ENCODE measurements at places on chromosomes 11 and 22.

DNA sequence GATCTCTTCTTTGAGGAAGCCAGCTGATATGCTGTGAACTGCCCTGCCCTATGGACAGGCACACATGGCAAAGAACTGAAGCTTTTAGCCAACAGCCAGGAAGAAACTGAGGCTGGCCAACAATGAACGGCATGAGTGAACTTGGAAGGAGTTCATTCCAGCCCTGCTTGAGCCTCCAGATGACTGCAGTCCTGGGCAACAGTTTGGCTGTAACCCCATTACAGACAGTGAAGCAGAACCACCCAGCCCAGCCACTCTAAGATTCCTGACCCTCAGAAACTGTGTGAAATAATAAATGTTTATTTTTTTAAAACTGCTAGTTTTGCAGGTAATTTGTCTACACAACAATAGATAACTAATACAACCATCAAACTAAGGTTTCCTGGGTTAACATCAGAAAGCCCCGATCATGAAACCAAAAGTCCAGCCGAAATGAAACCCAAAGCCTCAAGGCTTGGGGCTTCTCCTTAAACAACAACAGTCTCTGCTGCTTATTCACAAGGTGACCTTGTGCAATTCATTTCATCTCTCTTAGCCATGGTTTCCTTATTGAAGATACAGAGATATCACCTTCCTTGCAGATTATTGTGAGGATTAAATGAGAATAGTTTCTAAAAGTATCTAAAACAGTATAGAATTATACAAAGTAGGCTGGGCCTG, 31.4 kb downstream of the PAK1 start:
- DNase-seq: no peak

DNA sequence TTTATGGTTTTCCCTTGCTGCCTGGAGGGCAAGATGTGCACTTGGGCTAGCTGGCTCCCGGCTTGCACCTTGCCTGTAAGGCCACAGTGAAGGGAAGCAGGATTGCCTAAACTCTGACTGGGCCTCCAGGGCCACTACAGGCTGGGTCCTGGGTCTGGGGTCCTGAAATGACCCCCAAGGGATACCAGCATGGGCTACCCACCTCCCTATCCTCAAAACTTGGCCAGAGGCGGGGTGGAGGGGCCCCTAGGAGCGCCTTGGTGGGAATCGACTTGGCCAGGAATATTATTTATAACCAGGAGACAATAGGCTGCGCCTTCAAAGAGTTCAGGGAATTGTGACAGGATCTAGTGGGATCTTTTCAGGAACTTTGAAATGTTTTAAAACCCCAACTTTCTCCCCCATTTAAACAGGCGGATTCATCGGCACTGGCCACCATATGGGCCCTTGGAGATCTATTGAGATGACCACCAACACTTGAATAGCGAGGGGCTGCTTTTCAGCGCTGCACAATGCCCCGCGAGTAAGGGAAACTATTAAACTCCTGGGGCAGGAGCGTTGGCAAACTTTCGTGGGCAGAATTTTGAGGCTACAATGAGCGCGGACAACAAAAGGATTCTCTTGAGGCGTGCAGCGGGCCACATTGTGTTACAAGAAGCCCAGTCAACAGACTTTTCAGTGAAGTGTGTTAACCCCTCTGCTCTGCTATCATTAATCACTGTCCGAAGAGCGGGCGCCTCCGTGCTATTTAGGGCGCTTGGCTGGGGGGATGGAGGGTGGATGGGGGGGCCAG, 15.2 kb downstream of the PAX6 start:
- no peak for DNase-seq

DNA sequence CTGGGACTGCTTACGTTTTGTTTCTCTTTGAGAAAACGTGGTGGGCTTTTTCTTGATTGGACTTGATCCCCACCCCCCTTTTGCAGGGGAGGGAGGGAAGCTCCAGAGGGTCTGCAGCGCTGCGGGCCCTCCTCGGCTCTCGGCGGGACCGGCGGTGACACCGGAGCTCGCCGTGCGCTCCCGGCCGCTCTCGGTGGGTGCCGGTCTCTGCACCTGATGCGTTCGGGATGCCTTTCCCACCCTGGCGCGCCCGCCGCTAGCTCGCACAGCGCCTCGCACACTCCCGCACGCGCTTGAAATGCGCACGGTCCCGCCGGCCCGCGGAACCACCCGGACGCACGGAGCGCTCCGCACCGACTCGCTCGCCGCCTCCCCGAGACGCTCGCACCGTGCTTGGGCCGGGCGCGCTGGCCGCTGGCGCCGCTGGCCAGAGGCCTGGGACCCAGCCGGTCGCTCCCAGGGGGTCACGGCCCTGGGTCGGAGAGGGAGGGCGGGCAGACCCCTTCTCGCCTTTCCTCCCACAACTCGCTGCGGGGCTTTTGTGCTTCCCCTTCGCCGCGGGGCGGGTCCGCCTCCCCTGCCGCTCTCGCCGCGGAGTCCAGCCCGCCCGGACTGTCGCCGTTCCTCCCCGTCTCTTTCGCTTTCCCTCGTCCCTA, 1.0 kb downstream of the ZBTB16 start:
- DNase-seq: no peak

DNA sequence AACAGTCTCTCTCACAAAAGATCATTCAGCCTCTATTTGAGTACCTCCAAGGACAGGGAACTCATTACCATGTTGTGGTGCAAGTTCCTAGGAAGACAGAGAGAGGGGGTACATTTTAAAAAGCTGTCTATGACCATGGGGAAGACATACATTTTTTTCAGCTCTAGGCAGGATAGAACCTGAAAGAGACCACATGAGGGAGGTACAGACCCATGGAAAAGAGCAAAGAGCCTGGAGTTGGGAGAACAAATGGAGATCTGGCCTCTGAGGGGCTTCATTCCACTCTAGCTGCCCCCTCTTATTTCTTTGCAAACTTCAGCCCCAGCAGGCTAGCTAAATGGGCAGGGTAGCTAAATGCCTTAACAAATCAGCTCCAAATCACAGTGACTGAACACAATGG, 36.3 kb downstream of the KCNC1 start:
- DNase-seq: no peak

DNA sequence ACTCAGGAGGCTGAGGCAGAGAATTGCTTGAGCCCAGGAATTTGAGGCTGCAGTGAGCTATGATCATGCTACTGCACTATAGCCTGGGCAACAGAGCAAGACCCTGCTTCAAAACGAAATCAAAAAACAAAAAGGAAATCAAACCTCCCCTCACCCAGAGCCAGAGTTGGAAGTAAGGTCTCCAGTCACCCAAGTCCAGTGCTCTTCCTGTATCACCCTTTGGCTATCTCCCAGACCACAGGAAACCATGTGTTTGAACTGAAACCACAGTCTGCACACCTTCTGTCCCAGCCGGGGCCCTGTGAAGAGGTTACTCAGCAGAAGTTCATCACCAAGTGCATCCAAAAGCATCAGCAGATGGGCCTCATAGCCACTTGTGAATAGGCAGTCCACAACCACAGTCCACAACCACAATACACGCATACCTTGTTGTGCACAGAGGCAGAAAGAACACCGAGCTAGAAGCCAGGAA, 4.6 kb downstream of the MYH9 start:
- no peak for DNase-seq

GRCh38 chr11:96306600-96306932, 36.4 kb downstream of the MAML2 start:
- no peak for DNase-seq

- peak; percentile 47 for DNase-seq
Observed at GRCh38 chr22:39947220-39948216, 12.7 kb upstream of the TMA7B start.

DNA sequence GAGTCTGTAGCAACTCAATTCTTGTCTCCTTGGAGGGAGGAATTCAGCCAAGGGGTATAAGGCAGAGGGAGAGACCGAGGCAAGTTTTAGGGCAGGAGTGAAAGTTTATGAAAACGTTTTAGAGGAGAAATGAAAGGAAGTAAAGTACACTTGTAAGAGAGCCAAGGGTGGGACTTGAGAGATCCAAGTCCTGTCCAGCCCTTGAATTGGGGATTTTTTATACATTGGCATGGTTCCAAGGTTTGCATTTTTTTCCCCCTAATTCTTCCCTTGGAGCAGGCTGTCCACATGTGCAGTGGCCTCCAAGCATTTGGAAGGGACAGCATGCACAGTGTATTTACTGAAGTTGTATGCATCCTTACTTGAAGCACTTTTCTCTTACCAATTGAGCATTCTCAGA, 192.1 kb downstream of the LUZP2 start:
- DNase-seq: no peak

DNA sequence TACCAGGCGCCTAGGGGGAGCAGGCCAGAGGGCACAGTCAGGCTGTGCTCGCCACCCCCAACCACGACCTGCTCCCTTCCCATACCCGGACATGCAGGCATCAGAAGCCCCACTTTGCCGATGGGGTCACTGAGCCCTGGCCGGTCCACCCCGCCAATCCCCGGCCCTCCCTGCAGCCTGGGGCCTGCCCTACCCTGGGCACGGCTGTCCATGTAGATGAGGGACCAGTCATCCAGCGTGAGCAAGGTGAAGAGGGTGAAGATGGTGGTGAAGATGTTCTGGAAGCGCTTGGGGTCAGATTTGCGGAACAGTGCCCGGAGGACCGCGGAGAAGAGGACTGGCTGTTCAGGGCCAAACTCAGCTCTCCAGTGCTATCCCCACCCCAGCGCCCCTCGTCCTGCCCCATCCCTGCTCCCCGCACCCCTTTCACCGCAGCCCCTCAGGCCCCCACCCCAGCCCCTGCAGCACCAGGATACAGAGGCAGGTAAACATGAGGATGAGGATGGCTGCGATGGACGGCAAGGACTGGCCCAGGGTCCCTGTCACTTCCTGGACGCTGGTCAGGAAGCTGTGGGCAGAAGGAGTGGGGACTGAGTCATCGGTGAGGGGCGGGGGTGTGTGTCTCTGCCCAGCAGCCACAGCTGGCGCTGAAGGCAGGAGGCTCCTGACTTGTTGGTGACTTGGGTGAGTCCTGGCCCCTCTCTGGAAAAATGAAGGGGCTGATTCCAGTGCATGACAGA, 5.5 kb downstream of the CATSPER1 start:
- no peak for DNase-seq

DNA sequence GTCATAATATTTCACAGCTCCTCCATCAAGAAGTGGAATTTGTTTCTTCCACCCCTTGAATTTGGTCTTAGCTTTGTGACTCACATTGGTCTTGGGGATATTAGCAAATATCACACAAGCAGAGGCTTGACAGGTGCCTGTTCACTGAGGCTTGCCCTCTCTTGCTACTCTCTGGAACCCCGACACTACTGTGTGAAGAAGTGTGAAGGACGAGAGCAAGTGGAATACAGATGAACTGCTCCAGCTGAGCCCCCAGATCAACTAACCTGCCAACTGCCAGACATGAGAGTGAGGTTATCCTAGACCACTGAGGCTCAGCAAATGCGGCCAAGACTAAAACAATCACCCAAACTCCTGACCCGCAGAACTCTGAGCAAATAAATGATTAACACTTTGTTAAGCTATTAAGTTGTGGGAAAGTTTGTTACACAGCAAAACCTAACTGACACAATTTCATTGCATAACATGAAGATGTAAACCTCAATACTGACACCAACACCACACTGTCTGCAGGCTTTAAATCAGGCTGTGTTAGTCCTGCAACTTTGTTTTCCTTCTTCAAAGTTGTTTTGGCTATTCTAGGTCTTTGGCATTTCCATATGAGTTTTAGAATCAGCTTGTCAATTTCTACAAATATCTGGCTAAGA, 142.5 kb downstream of the APOL5 start:
- no peak for DNase-seq

DNA sequence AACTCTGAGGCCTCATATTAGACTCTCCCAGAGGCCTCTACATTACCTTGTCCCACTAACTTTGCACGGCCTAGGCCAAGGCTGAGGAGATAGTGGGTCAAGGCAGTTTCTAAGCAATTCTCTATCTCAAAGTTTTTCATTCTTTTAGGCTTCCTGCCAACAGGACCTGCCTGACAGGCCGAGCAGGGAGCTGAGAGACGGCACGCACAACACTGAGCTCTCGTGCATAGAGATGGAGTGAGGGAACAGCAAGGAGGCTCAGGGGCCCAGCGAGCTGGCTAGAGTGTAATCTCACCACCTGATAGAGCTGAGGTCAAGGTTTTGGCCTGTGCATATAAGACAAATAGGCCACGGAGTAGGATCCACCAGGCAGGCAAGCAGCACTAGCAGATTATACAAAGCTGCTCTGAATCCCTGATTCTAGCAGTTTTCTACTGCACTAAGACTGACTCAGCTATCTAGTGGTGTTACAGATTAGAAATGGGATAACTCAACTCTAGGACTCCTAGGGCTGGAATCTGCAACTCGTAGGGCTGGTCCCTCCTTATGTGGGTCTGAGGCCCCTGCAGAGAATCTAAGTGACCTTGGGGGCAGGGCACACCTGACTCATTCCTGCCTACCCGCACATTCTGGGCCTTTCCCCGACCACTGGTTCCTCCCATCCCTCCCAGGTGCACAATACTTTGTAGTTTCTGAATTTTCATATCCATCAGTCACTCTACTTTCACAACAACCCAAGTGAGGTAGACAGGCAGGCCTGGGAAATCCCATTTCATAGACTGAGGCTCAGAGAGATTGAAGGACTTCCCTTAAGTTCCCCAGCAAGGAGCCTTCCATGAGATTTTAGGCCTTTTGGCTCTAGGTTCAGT, 1.7 kb downstream of the CYB5R2 start:
- no peak for DNase-seq

- no peak for DNase-seq
Observed at GRCh38 chr11:102749101-102749722, 24.5 kb upstream of the MMP8 start.

DNA sequence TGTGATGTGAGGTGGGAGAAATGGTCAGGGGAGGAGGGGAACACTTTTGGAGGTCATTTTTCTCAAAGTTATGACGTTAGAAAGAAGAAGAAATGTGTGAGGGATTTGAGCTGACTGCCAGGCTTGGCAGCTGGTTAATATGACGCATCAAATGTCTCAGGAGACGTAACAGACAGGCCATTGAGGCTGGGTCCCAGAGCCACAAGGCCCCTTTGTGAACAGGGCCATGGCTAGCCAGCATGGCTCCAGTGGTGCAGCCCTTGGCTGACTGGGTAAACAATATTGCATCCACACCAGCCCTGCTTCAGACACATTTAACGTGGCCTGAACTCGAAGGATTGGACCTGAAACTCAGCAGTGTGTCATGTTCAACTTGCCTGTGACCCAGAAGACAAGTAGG, 34.3 kb downstream of the AMOTL1 start:
- no peak for DNase-seq

GRCh38 chr22:31749636-31750364, at the start of gene PRR14L:
Gene PRR14L (minus strand): TSS chr22:31750132. CDS start chr22:31738860, 11,272 bp downstream.
- peak; percentile 97 for DNase-seq

GRCh38 chr11:65851811-65852507, 6.0 kb downstream of the CFL1 start:
- no peak for DNase-seq
